Head of caudate nucleus (tissue), 42 donors: ENCODE measurements at places on chromosomes 3 and 15.

DNA sequence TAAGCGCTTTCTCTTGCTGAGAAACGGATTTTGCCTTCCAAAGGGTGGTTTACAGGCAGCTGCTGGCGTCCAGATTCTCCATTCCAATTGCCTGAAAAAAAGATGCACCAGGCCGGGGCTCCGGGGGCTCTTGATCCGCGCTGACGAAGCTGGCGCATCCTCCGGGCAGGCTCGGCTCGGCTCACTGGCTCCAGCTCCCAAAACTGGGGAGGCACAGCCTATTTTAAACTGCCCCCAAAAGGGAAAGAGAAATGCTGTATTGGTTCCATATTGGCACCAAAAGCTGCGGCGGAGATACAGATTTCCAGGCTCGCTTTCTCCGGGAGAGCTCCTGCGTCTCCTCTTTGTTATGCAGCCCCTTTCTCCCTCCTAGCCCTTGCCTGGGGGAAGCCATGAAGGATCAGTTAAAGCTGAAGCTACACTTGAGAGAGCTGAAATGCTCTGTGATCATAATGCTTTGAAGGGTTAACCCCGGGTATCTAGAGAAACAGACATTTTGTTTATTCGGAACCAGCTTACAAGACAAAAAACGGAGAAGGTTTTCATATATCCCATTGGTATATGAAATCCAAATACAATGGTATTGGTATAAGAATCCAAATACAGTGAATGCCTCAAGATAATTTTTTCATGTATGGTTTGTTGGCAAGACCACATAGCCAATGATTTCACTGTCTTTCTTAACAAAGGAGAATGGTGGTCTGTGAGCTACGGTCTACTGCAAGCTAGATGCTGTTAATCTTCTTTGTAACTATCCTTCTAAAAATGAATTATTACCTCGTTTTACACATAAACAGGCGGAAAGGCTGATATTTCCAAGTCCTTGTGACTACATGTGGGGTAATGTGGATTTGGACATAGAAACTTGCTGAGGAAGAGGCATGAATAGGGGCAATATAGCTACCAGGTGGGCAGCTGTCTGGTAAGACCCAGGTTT lies 693 bp downstream of the CD200 start:
- peak; percentile 52 for DNase-seq

GRCh38 chr3:179512378-179512777 lies 50.3 kb upstream of the ACTL6A start:
- DNase-seq, result no peak

- no peak for DNase-seq
Measured at GRCh38 chr3:71662568-71662967, 62.6 kb downstream of the EIF4E3 start.

- DNase-seq, result no peak
Measured at GRCh38 chr3:111311126-111311525, 230.9 kb upstream of the CD96 start.

- no peak for DNase-seq
Measured at GRCh38 chr3:168002786-168003368, 92.8 kb downstream of the GOLIM4 start.

DNA sequence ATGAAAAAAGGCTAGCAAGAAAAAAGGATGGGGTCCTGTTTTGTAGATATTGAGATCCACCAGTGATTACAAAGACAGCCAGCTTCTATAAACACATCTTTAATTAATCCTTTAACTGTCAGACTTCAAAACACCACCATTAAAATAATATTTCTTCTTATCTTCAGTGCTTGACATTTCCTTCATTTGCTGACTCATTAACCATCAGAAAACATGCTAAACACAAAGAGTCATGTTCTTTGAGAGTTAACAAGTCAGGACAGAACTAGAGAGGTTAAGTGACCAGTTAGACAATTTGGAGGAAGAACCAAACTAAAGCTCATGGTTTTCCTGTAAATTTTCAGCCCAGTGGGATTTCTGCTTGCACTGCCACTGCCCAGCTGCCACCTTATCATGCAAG lies 111.4 kb downstream of the MEIS2 start:
- DNase-seq, result no peak

DNA sequence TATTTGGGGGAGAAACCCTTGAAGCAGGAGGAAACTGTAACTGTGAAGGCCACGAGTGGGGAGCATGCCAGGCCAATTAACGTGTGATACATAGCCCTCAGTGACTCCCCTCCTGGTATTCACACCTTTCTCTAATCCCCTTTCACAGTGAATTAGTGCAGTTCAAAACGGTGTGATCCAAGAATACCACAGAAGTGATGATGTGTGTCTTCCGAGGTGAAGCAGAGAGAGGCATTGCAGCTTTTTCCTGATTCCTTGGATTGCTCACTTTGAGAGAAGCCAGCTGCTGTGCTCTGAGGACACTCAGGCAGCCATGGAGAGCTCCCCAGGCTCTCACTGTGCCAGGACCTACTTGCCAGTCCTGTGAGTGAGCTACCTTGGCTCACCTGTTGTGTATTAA lies 17.3 kb downstream of the NIPA2 start:
- DNase-seq, result no peak

GRCh38 chr15:98666441-98666840 lies 18.1 kb downstream of the IGF1R start:
- DNase-seq, result no peak

GRCh38 chr3:149306751-149307434 lies 26.5 kb downstream of the TM4SF18 start:
- no peak for DNase-seq

GRCh38 chr3:105423397-105423796 lies 56.7 kb downstream of the ALCAM start:
- DNase-seq, result no peak

DNA sequence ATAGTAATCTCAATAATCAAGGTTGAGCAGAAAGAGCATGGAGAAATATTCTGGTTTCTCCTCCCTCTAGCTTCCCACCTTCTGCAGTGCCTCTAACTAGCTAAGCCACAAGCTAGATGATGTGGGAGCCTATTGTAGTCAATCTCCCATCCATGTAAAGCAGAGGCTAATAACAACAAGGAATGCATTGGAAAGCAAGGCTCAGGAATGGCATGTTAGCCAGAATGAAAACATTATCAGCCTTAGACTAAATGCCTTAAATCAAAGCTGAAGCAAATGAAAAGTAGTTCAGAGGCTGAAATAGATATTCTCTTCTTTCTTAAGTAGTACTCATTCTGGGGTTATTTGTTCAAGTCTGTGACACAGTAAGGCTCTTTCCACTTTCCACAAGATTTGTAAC lies 350.3 kb upstream of the DPPA4 start:
- DNase-seq, result no peak

GRCh38 chr15:98231696-98232440 lies 271.4 kb downstream of the ARRDC4 start:
- DNase-seq, result no peak

GRCh38 chr3:170359178-170359704 lies 1.7 kb downstream of the SKIL start:
- no peak for DNase-seq

- no peak for DNase-seq
Measured at GRCh38 chr3:51122944-51123343, 262.1 kb upstream of the MANF start.

DNA sequence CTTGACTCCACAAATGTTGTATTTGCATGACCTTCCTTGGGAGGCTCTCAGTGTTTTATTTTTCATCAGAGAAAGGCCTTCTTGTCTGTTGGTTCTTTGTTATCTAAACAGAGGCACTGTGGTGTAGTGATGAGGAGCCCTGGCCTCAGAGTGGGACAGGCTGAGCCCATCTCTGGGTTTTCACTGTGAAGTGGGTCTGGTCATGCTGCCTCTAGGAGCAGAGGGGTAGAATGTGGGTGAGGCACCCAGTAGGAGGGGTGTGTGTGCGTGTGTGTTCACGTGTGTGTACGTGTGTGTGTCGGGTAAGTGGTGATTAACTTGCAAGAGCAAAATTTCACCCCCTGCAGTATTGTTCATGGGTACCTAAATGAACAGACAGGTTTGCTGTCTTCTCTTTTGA lies 14.4 kb downstream of the KLF13 start:
- no peak for DNase-seq

DNA sequence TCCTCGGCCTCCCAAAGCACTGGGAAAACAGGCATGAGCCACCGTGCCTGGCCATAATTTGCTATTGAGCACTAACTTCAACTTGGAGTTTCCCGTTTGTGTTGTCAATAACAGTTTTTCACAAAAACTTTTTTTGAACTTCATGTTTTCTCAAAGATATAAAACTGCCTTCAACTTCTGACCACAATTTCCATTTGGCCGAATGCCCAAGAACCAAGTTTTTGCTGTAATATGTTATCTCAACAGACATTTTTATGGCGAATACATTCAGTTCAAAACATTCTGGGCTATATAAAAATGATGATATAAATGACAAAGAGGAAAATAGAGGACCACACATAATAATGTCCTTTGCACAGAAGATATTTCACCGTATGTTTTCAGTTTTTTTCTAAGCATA lies 56.4 kb downstream of the NEDD4 start:
- DNase-seq, result no peak

DNA sequence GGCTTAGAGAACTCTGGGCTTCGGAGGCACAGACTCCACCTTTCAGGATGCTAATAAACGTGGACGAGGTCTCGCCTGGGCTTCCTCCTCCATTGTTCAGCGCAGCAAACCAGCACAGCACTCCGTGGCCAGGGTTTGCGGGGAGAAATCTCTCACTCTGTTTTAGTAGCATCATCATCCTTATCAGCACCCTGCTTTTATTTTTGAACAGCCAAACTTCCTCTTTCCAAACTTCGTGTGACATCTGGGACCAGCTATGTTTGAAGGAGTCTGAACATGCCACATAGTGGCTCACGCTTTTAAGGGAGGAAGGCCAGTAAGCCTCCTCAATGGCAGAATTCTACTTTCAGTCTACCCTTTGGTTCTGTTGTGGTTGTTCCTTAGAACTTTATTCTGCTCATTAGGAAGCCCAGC lies 149.0 kb downstream of the PGPEP1L start:
- no peak for DNase-seq

DNA sequence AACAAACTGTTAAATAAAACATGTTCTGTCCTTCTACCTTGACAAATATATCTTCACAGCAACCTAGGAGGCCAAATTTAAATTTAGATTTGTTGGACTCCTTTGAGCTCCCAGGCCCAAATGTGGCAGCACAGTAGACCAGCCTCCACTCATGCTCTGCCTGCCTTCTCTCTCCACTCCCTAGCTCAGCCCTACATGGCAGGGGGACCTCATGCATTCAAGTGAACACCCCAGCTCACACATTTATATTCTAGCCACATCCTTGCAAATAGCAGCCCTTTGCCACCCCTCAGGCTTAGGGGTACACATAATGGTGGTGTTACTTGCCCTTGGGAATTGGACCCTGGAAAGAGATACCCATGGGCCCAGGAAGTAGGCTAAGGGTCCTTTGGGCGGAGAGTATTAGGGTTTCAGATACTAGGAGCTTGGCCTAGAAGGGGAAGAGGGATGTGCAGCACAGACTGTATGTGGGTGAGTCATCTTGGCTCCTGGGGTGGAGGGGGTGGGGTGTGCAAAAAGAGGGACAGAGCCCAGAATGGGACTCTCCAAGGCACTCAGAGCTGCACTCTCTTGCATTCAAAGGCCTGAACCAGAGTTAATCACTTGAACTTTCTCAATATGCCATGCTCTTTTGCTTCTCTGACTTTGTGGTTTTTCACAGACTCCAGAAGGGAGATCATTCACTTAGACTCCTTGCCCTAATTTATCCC lies 268.4 kb upstream of the ROPN1 start:
- no peak for DNase-seq

GRCh38 chr15:60721257-60721626 lies 242.3 kb upstream of the ICE2 start:
- DNase-seq, result no peak

- DNase-seq, result no peak
Measured at GRCh38 chr15:100191161-100191560, 150.6 kb downstream of the ADAMTS17 start.

- no peak for DNase-seq
Measured at GRCh38 chr3:143835312-143835711, 13.0 kb downstream of the SLC9A9 start.

- no peak for DNase-seq
Measured at GRCh38 chr3:71488882-71489281, 94.6 kb downstream of the FOXP1 start.

GRCh38 chr3:88180398-88180999 lies 30.7 kb downstream of the C3orf38 start:
- DNase-seq, result no peak

DNA sequence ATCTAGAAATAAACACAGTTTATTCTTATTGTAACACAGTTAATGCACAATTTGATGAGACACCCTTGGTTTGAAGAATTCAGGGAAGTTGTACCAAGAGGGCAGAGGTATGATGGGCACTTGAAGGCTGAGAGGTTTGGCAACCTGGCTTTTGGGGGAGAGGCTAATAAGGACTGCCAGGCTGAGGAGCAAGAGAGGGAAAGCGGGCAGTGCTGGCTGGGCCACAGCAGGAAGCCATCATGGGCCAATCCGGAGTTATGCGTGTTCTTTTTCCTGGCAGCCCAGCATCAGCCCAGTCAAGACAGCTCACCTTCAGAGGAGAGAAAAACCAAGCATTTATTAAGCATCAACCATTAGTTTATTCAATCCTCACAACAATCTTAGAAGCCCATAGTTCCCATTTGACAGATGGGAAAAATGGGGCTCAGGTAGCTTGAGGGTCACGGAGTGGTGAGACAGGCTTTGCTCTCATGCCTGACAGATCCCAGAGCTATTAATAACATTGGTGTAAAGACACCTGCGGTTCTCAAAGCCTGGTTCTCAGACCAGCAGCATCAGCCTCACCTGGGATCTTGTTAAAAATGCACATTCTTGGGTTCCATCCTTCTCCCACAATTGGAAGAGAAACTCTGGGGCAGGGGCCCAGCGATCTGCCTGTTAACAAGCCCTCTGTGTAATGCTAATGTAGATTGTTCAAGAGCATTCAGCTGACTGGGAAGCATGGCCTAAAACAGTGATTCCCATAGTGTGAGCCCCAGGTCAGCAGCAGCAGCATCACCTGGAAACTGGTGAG lies 183.7 kb downstream of the NTRK3 start:
- no peak for DNase-seq

GRCh38 chr3:69081583-69082262 lies 1.6 kb upstream of the UBA3 start:
- no peak for DNase-seq

DNA sequence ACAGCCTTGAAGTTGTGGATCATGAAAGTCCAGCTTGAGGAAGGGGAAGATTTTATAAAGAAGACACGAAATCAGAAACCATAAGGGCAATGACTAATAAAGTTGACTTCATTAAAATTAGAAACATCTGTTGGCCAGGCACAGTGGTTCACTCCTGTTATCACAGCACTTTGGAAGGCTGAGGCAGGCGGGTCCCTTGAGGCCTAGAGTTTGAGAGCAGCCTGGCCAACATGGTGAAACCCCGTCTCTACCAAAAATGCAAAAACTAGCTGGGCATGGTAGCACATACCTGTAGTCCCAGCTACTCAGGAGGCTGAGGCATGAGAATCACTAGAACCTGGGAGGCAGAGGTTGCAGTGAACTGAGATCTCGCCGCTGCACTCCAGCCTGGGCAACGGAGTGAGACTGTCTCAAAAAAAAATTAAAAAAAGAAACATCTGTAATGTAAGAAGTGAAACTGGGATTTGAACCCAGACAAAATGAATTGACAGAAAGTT lies 7.9 kb upstream of the UBXN7 start:
- DNase-seq, result no peak

- no peak for DNase-seq
Measured at GRCh38 chr3:2772803-2773202, 337.4 kb downstream of the IL5RA start.
